ENCODE measurements at places on chromosomes 5 and 9.
A peak's percentile ranks its signal among the peaks of the same experiment; 100 is the strongest.

- no peak for DNase-seq
Measured at GRCh38 chr5:157273131-157273556, 7.2 kb downstream of the CYFIP2 start.

DNA sequence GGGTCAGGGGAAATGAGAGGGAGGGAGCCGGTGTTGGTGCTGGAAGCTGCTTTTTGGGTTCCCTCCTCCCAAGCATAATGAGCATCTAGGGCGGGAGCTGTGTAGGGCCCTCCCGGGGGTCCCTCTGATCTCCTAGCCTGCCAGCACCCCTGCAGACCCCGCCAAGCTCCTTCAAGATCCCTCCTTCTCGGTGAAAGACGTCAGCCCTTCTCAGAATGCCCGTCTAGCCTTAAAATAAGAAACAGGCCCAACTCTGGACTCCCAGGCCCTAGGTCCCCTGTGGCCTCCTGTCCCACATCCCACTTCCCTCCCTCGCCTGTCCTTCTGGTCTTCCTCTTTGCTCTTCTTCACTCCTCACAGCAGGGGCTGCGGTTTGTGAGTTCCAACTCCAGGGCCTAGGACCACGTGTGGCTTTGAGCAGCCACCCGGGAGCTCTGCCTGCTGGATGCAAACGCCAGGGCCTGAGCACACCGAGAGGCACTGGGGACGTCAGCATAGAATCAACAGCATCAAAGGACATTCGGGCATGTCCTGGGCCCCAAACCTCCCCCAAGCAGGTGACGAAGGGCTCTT lies 8.8 kb upstream of the SCGB3A1 start:
- peak; percentile 5 for DNase-seq

DNA sequence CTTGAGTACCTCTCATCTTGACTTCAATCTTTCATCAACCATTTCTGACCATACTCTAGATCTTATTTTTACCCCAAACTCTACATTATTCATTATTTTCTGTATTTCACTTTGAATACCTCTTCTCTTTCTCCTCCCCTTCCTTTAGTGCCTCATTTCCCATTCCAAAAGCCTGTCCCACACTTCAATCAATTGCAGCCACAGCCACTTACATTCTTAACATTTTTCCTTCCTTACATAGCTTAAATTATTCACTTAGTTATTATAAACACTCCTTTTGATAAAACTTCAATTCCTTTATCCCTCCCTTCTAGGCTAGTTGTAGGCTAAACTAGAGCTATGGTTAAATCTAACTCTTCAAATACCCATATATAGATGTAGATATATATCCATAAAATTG lies 344.0 kb downstream of the PRR16 start:
- no peak for DNase-seq

GRCh38 chr9:32351845-32352244 lies 32.6 kb upstream of the ACO1 start:
- DNase-seq = peak; percentile 26
